ENCODE measurements at places on chromosomes 4 and X.

- peak; percentile 27 for DNase-seq
These were observed 999.0 kb upstream of the ADGRL3 start for GRCh38 chr4:60201052-60201673.

GRCh38 chr4:41258783-41259182, 2.1 kb downstream of the UCHL1 start:
- no peak for DNase-seq

DNA sequence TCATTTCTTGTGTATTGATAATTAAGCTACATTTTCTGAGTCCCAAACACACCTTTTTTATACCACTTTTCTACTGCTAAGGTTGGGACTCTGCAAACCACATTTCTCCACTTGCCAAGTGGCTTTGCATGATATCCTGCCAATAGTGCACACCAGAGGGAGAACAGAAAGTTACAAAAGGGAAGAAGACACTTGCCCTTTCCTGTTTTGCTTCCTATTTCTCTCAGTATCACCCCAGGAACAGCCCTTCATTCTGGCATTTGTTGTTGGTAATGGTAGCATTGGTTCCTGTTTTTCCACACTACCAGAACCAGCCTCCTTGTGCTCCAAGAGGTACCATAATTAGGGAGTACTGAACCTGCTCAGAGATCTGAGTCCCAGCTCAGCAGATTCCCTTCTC, 87.1 kb downstream of the HDX start:
- no peak for DNase-seq

DNA sequence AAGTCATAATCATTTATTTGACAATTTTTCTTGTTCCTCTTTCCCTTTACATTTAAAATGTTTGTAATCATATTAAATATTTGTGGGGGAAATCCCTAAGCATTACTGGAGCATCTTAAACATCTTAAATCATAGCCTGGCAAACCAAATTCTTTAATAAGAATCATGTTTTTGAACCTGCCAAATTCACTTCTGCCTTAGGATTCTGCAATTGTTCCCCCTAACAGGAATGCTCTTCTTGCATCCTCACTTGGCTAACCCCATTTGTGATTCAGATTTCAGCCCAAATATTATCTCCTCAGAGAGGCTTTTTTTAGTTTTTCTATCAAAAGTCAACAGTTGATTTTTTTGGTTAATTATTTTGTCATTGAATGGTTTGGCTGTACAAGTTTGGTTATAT, 241.1 kb downstream of the MAPK10 start:
- DNase-seq: no peak

DNA sequence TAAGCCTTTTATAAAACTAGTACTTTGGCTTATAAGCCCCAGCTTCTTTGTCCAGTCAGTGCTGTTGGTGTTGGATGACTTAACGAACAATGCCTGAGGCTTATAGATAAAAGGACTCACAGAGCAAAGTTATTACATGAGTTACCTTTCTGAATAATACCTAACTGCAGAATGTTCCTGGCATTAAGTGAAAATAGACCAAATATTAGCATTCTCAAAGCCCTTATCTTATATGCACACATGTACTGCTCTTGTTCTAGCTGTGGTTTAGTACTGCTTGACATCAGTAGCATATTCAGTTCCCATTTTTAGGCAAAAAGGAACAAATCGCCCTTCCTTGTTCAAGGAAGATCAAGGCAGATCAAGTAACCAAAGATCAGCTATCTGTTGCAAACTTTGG, 131.6 kb downstream of the ZNF330 start:
- no peak for DNase-seq

DNA sequence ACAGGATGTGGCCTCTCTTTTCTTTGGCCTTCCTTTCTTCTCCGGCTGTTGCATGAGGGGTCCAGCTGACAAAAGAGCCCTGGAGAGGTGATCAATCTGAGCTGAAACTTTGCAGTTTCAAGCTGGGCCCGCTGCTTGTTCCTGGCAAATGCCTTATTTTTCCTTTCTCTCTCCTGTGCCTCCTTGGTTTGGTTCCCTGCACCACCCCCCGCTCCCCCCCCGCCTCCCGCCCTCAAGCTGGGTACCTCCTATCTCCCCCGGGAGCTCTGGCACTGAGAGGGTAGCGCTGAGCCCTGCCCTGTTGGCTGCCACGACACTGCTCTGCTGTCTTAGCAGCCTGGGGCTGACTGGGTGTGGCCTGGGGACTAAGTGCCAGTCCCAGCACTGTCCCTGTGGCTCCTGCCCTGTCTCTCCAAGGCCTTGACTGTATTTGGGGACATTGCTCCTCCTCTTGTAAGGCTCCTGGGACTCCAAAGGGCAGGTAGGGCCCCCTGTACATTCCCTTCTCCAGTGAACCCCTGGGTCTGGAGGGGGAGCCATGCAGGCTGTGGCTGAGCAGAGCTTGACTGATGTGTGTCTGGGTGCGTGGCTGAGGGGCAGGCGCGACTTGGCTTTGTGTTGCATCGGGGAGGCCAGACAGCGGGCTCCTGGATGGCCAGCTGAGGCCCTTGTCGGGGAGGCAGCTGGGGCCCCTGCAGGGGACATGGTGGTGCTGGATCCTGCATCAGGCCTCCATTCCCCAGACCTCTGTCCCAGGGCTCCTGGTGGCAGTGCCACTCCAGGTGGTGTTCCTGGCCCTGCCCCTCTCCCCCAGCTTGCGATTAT, 1.1 kb downstream of the PLXNA3 start:
- no peak for DNase-seq

DNA sequence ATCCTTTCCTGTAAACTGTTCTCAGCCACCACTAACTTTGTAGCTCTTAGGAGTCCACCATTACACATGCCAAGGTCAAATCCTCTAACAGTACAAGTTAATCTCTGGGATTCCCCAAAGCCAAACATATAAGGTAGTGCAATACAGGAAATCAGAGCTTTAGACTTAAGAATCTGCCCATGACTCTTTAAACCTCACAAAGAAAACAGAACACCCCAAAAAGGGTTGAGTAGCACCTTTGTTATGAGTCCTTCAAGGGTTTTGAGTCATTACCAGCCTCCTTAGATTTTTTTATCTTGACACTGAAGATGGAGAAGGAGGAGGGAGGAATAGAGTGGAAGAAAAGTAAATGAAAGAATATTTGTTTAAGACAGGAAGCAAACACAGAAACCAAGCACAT, 243.9 kb upstream of the SPANXN1 start:
- DNase-seq: no peak

- DNase-seq: no peak
These were observed 2.0 kb downstream of the TMEM165 start for GRCh38 chr4:55397520-55398321.

GRCh38 chr4:15658136-15658770, 3.1 kb upstream of the FBXL5 start:
- no peak for DNase-seq

GRCh38 chr4:185508181-185508580, 27.1 kb downstream of the PDLIM3 start:
- no peak for DNase-seq

- no peak for DNase-seq
These were observed 123.7 kb downstream of the BTC start for GRCh38 chr4:74670583-74670982.

- DNase-seq: no peak
These were observed 123.3 kb upstream of the STIM2 start for GRCh38 chr4:26737385-26737784.

DNA sequence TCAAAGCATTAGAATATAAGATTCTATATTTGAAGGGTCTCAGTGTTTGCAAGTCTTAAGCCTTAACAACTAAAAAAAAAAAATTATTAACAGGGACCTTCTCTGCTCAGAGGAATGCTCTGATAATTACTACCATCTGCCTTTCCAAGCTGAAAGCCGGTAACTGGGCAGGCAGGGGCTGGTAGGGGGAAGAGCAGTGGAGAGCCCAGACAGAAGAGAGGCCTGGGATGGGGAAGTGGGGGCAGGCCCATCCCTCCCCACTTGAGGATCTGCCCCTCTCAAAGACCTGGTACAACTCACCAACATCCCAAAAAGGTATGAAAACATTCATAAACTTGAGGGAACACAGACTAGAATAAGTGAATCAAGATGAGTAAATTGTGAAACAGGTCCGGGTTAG, 113.9 kb downstream of the QDPR start:
- no peak for DNase-seq

- DNase-seq: no peak
These were observed 55.9 kb downstream of the TRIM2 start for GRCh38 chr4:153260132-153260531.

GRCh38 chr4:13483768-13484121, 395 bp downstream of the RAB28 start:
- peak; percentile 7 for DNase-seq

GRCh38 chrX:7139202-7140081, 8.1 kb upstream of the STS start:
- DNase-seq: no peak

Data from activated CD8-positive, alpha-beta memory T cell treated with anti-CD3 and anti-CD28 coated beads for 48 hours (primary cell).